ENCODE measurements at places on chromosomes 3 and 15. TPM values are rescaled to one million over a fixed set of nuclear protein-coding genes. Genes with fewer than 3 reads are reported as not detected.

- DNase-seq = no peak
Measured at GRCh38 chr15:65761210-65761926, 30.7 kb downstream of the DENND4A start.

SCAPER gene
- total RNA-seq = 11.5 TPM

- no peak for DNase-seq
Measured at GRCh38 chr15:93072011-93072410, 17.0 kb downstream of the RGMA start.

DNA sequence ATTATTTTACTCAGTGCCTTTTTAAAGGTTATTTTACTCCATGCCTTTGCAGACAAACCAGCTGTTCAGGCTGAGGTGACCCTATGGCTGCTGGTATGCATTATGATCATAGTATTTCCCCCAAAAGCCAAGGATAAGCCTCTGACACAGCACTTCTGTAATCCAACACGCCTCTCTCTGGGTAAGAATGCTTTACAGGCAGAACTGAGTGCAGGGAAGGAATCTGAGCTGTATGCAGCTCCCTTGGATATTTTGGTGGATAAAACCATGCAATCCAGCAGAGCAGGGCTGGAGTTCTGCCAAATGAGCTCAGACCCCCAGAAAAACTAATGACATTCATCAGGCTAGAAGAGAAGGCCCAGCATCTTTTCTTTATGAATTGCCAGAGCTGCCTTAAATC is 11.7 kb upstream of the MAP1A start:
- no peak for DNase-seq

TUSC7 gene
- total RNA-seq = not detected

GRCh38 chr15:53453253-53454105 is 306.0 kb downstream of the WDR72 start:
- no peak for DNase-seq

- DNase-seq = peak; percentile 90
Measured at GRCh38 chr3:185549122-185549521, 3.3 kb downstream of the LIPH start.

DNA sequence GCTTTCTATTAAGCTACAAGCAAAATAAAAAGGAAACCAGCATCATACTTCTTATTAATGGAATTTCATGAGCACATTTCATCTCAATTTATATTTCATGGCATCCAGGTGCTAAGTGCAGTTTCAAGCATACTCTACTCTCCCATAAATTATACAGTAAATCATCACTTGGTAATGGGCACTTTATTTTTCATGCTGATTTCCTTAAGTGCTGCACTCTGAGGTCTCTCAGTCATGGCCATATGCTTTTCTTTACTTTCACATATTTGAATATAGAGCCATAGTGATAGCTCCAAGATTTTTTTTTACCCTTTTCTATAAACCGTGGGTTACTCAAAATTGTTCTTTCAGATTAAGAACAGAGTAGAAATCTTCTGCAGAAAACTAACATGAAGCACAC is 1505.7 kb upstream of the CADM2 start:
- DNase-seq = no peak

GRCh38 chr3:9254764-9255163 is 5.3 kb upstream of the SRGAP3 start:
- no peak for DNase-seq

DNA sequence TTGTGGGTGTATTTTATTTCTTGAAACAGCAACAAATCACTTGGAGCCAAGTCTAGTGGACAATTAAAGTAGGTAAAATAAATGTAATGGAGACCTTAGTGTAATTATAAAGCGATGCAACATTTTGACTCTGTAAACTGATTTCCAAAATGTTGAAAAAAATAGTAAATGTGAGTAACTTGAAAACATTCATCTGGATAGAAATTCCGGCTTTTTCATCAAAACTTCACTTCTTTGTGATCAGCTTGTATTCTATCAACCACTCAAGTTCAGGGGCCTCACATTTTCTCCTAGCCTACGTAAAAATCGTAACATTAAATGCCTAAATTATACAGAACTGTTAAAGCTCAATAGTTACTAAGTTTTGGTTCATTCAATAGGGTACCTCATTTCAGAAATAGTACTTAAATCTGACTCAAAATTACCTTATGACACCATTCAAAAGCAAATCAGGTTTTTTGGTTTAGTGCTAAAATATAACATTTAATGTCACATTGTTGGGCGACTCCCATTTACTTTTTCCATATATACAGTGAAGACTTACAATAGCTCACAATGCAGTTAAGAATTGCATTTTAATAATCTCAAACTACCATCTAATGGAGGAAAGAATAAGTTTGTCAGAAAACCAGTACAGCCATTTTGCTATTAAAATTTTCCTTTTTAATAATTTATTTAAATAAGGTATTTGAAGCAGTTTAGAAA is 12.7 kb downstream of the CCNL1 start:
- DNase-seq = no peak

NFKBIZ gene
- 8.9 TPM for total RNA-seq

- DNase-seq = no peak
Measured at GRCh38 chr3:41581700-41582099, 380.2 kb downstream of the ULK4 start.

DNA sequence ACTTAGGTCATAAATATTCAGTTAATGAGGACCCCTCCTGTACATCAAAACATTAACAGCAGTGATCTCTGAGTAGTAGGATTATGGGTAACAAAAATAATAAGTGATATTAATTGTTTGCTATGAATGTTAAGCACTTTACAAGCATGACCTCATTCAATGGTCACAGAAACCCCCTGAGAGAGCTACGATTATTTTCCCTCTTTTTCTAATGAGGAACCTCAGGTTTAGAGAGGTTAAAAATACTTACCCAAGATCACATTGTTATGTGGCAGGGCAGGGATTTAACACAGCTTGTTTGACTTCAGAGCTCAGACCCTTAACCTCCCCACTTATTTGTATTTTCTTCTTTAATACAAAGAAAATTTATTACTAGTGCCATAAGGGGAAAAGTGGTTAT is 228.2 kb downstream of the TBL1XR1 start:
- no peak for DNase-seq

- DNase-seq = no peak
Measured at GRCh38 chr3:13210221-13210975, 137.2 kb upstream of the IQSEC1 start.

MYEF2 gene
- 5.9 TPM for total RNA-seq

DNA sequence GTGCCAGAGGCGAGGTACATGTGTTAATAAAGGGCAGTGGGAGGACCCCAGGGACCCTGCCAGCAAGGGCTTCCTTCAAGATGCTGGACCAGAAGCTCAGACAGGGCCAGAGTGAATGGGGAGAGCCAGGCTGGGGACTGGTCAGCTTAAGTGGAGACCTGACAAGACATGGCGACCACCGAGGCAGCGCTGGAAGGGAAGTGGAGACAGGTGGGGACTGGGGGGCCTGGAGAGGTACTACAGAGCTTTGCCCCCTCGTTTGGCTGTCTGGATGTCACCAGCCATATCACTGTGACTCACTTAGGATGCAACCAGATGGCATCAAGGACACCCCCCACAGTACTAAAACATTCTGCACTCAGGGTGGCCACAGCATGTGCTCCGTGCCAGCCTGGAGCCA is 97.9 kb downstream of the ADCY5 start:
- DNase-seq = no peak

GRCh38 chr3:126985132-126985985 is 2.4 kb downstream of the PLXNA1 start:
- no peak for DNase-seq

TEX9 gene
- total RNA-seq = under 0.01 TPM

CSPG5 gene
- under 0.01 TPM for total RNA-seq

ACKR4 gene
- 1.3 TPM for total RNA-seq

DNA sequence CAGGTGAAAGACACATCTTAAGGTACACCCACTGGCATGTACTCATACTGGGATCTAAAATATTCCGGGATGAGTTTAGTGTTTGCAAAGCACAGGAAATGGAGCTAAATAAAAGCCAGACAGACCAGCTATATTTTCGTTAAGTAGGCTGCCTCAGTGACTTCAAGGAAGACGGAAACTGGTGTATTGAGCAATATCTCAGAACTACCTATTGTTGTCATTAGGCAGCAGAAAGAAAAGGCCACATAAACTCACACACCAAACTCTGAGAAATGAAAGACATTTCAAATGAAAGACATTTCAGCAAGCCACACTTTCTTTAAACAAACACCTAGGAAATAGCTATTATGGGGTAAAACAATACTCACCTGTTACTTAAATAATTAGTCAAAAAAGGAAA is 761.7 kb upstream of the SEMA6D start:
- no peak for DNase-seq

GRCh38 chr3:72894976-72895552 is 7.2 kb downstream of the GXYLT2 start:
- DNase-seq = no peak

Measured in lung microvascular endothelial cell (primary cell).